ENCODE measurements at places on chromosomes 7 and 10. TPM values are rescaled to one million over a fixed set of nuclear protein-coding genes. Genes with fewer than 3 reads are reported as not detected.

GRCh38 chr10:34821587-34822585 is 6.8 kb upstream of the PARD3 start:
- no peak for DNase-seq

DNA sequence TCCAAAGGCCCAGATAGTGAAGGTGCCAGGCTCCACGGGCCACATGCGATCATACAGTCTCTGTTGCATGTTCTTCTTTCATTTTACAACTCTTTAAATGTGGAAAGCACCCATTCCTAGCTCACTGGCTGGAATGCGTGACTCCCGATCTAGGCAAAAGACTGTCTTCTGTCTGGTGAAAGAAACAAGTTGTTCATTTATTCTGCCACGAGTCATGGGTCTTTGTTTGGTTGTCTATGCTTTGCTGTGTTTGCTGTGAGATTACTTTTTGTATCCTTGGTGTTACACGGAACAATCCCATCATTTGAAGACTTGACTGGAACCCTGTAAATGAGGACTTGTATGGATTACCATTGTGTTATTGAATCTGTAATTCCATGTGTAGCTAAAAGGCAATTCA is 41.9 kb downstream of the NPVF start:
- DNase-seq = no peak

HHEX gene
- 12.2 TPM for total RNA-seq

- DNase-seq = no peak
These were observed 23.1 kb downstream of the NRBF2 start for GRCh38 chr10:63156236-63156635.

GRCh38 chr10:79178614-79179163 is 109.9 kb downstream of the ZMIZ1 start:
- no peak for DNase-seq

DNA sequence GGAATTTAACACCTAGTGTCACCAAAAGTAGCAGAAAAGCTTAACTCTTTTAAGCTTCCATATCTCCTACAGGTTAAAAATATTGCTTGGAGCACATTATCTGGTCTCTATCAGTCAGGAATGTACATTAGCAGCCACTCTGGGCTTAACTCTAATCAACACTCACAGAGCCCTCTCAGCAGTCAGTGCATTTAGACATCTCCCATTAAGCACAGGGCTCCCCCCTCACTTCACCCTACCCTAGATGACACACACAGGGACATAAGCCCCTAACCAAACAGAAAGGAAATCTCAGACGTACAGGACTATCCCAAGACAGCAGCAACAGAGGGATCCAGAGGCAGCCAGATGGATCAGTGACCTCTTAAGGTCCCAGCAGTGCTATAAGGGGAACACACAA is 26.4 kb downstream of the FBXW4 start:
- DNase-seq = no peak

- no peak for DNase-seq
These were observed 34.7 kb downstream of the WAPL start for GRCh38 chr10:86486856-86487255.

AFAP1L2 gene
- 10.1 TPM for total RNA-seq

TMEM273 gene
- total RNA-seq = 63.1 TPM

GRCh38 chr7:464454-465401 is 54.9 kb downstream of the PDGFA start:
- peak; percentile 54 for DNase-seq
